ENCODE measurements at places on chromosomes 3 and 15. TPM values are rescaled to one million over a fixed set of nuclear protein-coding genes. Genes with fewer than 3 reads are reported as not detected.

Gene AP3B2
- 22.0 TPM for total RNA-seq

Gene SPINK8
- not detected for total RNA-seq

Gene DAG1
- 36.5 TPM for total RNA-seq

Gene SRGAP3
- 0.69 TPM for total RNA-seq

GRCh38 chr3:179949869-179950268 is 86.9 kb downstream of the PEX5L start:
- H3K36me3 ChIP-seq = no peaks in the 10 kb centered on the region
- H3K4me3 ChIP-seq = no peak overlapping the region
- H3K27me3 ChIP-seq = peaks cover 55% of the 10 kb centered on the region
- DNase-seq = no peak

DNA sequence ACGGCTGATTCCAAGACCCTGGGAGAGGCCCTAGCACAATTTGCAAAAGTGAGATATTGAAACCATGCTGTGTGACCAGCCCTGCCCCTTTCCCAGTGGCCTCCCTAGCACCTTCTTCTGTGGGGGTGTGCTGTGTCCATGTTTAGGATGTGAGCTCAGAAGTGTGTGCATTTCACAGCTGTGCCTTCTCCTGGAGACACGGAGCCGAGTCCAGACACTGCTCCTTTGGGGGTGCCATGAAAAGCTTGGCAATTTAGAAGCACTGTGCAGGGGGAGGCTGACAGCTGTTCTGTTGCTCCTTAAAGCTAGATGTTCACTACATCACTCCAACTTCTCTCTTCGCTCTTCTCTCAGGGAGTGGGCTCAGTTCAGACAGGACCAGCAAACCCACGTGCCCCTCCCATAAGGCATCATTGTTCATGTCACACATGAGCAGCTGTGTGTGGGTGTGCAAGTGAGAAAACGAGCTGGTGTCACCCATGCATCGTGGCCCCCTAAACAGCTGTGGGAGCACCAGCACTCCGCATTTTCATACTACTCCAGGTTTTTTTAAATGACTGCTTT is 492.6 kb downstream of the GABRG3 start:
- no peaks in the 10 kb centered on the region for H3K4me1 ChIP-seq
- no peak overlapping the region for H3K27ac ChIP-seq
- no peak for DNase-seq
- no peak overlapping the region for H3K4me3 ChIP-seq
- H3K27me3 ChIP-seq = no peaks in the 10 kb centered on the region

- peak within 1 kb of the TSS; percentile 66 for H3K4me3 ChIP-seq
- H3K36me3 ChIP-seq = no peaks in the 10 kb centered on the region
- peak within 1 kb of the TSS; percentile 61 for H3K27ac ChIP-seq
- peak; percentile 83 for DNase-seq
- H3K27me3 ChIP-seq = no peaks in the 10 kb centered on the region
- peaks cover 17% of the 10 kb centered on the region for H3K4me1 ChIP-seq
Measured at GRCh38 chr3:154120961-154121700, at the start of gene ARHGEF26. Gene ARHGEF26, plus strand, starts transcription at chr3:154121390. Its CDS starts 603 bp downstream, at chr3:154121993.

DNA sequence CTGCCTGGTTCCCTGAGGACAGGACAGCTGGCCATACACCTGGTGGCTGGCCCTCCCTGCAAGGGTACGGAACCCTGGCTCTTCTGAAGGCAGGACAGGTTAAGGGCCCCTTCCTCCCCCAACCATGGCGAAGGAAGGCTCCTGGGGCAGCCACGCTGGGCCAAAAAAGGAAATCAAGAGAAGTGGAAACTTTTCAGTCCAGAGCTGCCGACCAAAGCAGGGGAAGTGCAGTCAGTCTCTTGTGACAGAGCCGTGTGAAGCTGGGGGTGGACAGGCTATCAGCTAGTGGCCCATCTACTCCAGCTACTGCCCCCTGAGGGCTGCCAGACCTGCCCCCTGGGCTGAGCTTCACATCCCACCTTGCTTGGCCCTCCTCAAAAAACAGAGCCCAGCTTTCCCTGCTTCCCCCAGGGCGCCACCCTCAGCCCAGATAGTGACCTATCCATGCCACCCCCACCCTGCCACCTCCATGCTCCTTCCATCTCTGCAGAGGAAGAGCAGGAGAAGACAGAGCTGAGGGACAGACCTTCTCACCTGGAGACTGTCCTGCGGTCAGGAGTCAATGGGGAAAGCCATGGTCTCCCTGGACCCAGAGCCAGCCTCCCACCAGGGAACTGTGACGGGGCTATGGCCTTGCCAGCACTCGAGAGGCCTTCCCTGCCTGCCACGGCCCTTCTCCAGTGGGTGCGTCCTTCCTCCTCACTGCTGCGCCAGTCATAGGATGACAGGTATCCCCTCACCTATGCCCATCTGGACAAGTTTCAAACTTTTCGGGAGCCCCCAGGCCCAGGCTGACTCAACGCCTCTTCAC is 4.6 kb downstream of the SEMA7A start:
- H3K27ac ChIP-seq = no peak overlapping the region
- no peaks in the 10 kb centered on the region for H3K36me3 ChIP-seq
- peaks cover 10% of the 10 kb centered on the region for H3K4me1 ChIP-seq
- no peak overlapping the region for H3K4me3 ChIP-seq

DNA sequence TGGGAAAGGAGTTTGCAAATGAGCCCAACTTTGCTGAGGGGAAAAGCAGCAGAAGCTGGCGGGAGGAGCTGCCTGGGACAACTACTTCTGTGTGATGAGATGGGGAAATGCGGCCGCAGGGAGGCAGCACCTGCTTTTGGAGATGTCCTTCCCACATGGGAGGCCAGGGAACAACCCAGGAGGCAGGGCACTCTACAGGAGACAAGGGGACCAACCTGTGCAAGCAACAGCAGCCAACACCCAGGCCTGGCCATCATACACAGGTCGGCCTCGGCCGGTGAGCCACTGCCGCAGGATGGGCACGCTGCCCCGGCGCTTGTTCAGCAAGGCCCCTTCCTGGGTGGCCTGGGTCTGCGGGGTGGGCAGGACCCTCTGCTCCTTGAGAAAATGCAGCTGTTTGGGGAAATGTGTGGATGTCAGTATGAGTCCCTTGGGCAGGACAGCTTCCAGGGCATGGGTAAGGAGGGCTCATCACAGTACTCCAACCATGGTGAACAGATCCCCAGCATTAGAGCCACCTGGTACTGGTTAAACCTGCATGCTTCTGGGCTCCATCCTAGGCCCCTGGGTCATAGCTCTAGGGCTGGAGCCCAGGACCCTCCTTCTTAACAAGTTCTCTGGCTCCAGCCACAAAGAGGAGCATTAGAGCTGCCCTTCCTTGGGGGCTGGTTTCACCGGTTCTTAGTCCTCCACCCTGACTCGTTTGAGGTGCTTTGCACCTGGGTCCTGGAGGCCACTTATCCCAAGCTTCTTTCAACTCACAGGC is 11.6 kb downstream of the EPB42 start:
- no peaks in the 10 kb centered on the region for H3K27me3 ChIP-seq
- no peaks in the 10 kb centered on the region for H3K36me3 ChIP-seq
- DNase-seq = no peak

- no peak for DNase-seq
- H3K4me1 ChIP-seq = no peaks in the 10 kb centered on the region
- no peaks in the 10 kb centered on the region for H3K27me3 ChIP-seq
- no peak overlapping the region for H3K27ac ChIP-seq
- no peak overlapping the region for H3K4me3 ChIP-seq
- no peaks in the 10 kb centered on the region for H3K36me3 ChIP-seq
Measured at GRCh38 chr3:129196601-129197000, 12.9 kb upstream of the CNBP start.

DNA sequence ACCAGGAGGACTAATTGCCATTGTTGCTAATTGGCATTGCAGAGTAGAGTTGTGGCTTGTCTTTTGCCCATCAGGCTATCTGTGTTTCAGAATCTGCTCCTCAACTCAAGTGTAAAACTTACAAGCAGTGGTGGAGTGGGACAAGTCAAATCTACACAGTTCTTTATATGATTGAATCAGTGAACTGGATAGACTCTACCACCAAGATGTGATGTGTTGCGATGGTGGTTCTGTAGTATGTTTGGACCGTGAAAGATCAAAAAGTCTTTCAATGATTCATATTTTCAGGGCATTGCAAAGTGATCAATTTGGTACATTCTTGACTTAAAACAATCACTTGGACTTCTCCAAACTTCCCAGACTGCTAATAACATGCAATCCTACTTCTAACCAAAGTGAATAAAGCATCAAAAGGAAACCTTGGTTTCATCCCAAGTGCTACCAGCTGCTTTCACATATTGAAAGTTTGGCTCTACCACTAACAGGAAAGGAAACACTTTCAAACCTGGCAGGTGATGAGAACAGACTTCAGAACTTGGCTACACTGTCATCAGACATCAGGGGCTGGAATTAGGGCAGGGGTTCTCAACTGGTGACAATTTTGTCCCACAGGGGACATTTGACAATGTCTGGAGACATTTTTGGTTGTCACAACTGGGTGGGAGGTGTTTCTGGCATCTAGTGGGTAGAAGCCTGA is 844.7 kb upstream of the CFAP20DC start:
- no peak overlapping the region for H3K27ac ChIP-seq
- H3K4me1 ChIP-seq = no peaks in the 10 kb centered on the region
- H3K27me3 ChIP-seq = no peaks in the 10 kb centered on the region
- no peak for DNase-seq
- no peaks in the 10 kb centered on the region for H3K36me3 ChIP-seq
- no peak overlapping the region for H3K4me3 ChIP-seq

- H3K4me3 ChIP-seq = no peak overlapping the region
- H3K27ac ChIP-seq = no peak overlapping the region
- no peaks in the 10 kb centered on the region for H3K4me1 ChIP-seq
- H3K27me3 ChIP-seq = no peaks in the 10 kb centered on the region
Measured at GRCh38 chr3:60553144-60553543, 698.1 kb downstream of the FHIT start.

DNA sequence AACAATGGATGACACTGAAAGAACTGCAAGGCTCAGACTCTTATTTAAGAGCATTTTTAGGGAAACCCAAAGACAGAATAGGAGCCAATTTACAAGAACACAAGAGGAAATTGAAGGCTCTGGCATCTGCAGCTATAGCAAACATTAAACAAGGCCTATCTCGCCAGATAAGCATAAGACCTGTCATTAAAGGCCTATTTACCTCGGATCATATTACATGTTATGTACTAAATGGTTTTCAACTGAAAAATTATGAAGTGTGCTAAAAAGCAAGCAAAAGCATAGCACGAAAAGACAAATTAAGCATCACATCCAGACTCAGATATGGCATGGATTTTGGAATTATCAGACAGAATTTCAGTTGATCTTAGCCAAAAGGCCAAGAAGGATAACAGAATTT is 617.1 kb downstream of the SQOR start:
- H3K4me1 ChIP-seq = no peaks in the 10 kb centered on the region
- DNase-seq = no peak
- no peaks in the 10 kb centered on the region for H3K36me3 ChIP-seq
- no peak overlapping the region for H3K27ac ChIP-seq

DNA sequence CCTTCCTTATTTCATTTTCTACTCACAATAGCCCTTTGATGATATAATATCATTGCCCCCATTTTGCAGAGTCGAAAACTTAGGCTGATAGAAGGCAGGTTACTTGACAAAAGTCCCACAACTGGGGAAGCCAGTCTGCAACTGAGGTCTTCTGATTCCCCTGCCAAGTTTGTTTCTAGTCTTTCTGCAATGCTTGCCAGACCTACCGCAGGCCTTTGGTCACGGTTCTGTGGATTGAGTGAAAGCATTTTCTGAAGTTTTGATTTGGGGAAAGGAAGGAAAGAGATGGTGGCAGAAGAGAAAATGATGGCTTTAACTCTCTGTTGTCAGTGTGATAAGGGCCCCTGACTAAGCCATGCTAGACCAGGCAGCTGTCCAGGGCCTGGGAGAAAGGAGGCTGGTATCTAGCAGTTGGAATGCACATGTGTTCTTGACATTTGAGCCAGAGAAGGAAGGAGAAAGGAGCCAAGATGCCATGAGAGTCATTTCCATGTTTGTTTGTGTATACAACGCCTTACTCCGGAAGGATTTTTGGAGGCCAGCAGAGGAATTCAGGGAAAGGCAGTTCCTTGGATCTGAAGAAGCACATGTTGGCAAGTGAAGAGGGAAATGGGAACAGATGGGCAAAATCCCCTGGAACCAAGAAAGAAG is 29.9 kb downstream of the FAH start:
- H3K27me3 ChIP-seq = no peaks in the 10 kb centered on the region
- H3K27ac ChIP-seq = no peak overlapping the region
- H3K4me1 ChIP-seq = no peaks in the 10 kb centered on the region
- H3K4me3 ChIP-seq = no peak overlapping the region

- no peaks in the 10 kb centered on the region for H3K27me3 ChIP-seq
- no peaks in the 10 kb centered on the region for H3K36me3 ChIP-seq
- no peak overlapping the region for H3K27ac ChIP-seq
- no peak overlapping the region for H3K4me3 ChIP-seq
- H3K4me1 ChIP-seq = no peaks in the 10 kb centered on the region
- no peak for DNase-seq
Measured at GRCh38 chr3:106008766-106009165, 140.0 kb upstream of the CBLB start.

GRCh38 chr15:73753250-73754130 is at the start of gene INSYN1:
Gene INSYN1, minus strand, starts transcription at chr15:73753351. Its CDS starts 2,221 bp downstream, at chr15:73751130.
- peak within 1 kb of the TSS; percentile 54 for H3K4me3 ChIP-seq
- peak; percentile 32 for DNase-seq
- H3K36me3 ChIP-seq = no peaks in the 10 kb centered on the region
- H3K27ac ChIP-seq = no peak within 1 kb of the TSS
- no peaks in the 10 kb centered on the region for H3K4me1 ChIP-seq
- peaks cover 9% of the 10 kb centered on the region for H3K27me3 ChIP-seq

DNA sequence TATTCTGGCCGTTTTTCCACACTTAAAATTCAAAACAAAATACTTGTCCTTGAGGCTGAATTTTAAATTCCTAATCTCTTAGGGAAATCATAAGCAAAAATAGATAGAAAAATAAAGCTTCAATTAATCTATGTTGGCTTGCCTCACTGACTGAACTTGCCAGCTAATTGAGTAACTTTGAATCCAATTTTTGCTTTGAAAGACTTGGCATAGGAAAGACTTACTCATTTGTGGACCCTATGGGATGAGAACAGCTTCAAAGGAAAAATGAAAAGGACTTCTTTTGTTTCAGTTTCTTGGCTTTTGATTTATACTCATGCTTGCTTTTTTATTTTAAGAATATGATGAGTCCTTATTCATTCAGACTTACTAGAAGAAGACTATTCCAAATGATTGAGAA is 370.7 kb upstream of the RARB start:
- no peak for DNase-seq
- peaks cover 11% of the 10 kb centered on the region for H3K27me3 ChIP-seq
- H3K27ac ChIP-seq = no peak overlapping the region

DNA sequence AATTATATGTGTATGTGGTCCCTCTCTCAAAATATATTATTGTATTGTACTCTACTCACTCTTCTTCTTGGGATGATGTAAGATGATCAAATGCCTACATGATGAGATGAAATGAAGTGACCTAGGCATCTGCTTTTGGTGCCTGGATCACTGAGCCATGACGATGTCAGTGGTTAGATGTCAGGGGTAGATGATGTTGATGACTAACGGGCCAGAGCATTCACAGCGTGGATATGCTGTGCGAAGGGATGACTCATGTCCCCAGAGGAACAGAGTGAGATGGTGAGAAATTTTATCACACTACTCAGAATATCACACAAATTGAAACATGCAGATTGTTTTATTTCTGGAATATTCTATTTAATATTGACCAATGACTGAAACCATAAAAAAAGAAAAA is 233.9 kb upstream of the CADM2 start:
- H3K4me3 ChIP-seq = no peak overlapping the region
- H3K4me1 ChIP-seq = no peaks in the 10 kb centered on the region
- no peaks in the 10 kb centered on the region for H3K27me3 ChIP-seq
- H3K36me3 ChIP-seq = no peaks in the 10 kb centered on the region
- no peak overlapping the region for H3K27ac ChIP-seq

- peak; percentile 46 for DNase-seq
- H3K27ac ChIP-seq = no peak overlapping the region
- no peak overlapping the region for H3K4me3 ChIP-seq
- no peaks in the 10 kb centered on the region for H3K36me3 ChIP-seq
Measured at GRCh38 chr3:195546130-195546560, 3.0 kb upstream of the PPP1R2 start.

GRCh38 chr3:184815046-184815930 is 3.3 kb downstream of the VPS8 start:
- H3K4me3 ChIP-seq = no peak overlapping the region
- no peaks in the 10 kb centered on the region for H3K36me3 ChIP-seq
- no peak for DNase-seq
- H3K27me3 ChIP-seq = no peaks in the 10 kb centered on the region
